Psoas muscle (tissue), 8 donors: ENCODE measurements at places on chromosomes 2 and 18.

DNA sequence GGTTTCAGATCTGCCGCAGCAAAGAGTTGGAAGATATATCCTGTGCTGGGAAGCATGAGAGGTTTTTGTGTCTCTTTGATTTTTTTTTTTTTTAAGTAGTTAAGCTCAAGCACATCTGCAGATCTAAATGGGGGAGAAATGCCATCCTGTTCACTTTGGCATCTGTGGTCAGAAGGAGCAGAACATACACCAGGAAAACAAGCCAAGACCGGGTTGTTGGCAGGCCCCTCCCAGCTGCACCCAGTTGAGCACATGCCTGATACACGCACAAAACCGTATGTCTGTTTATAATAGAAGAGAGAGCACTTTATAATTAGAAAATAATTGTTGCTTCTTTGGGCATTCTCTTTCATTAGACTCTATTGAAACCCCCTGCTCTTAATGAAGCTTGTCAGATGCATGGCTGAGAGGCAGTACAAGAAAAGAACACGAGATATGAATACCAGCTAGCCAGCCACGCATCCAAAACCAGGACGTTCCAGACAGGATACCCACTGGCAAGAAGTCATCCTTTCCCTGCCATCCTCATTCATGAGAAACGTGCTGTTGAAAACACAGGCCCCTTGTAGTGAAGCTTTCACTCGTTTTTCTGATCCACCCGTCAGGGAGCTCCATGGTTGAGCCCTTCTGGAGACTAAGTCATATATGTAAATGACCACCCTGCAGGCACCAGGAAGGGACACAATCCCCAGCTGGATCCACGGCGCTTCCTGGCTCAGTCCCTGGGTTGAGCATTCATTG is 152.2 kb downstream of the ALPK2 start:
- DNase-seq = no peak

GRCh38 chr18:79581406-79581805 is 98.2 kb upstream of the CTDP1 start:
- peak; percentile 29 for DNase-seq

- no peak for DNase-seq
Measured at GRCh38 chr2:138742441-138743057, 37.6 kb downstream of the NXPH2 start.

GRCh38 chr2:168439536-168439935 is 16.5 kb upstream of the CERS6 start:
- no peak for DNase-seq

- DNase-seq = no peak
Measured at GRCh38 chr2:160667811-160668210, 174.2 kb upstream of the RBMS1 start.

GRCh38 chr2:232465061-232465460 is 9.1 kb downstream of the ALPI start:
- no peak for DNase-seq
